KBM-7 (cell line): ENCODE measurements at places on chromosomes 12 and 14.

GRCh38 chr12:7981446-7981845, 45.5 kb upstream of the SLC2A3 start:
- DNase-seq = no peak

GRCh38 chr14:33232031-33232430, 293.4 kb downstream of the NPAS3 start:
- no peak for DNase-seq

DNA sequence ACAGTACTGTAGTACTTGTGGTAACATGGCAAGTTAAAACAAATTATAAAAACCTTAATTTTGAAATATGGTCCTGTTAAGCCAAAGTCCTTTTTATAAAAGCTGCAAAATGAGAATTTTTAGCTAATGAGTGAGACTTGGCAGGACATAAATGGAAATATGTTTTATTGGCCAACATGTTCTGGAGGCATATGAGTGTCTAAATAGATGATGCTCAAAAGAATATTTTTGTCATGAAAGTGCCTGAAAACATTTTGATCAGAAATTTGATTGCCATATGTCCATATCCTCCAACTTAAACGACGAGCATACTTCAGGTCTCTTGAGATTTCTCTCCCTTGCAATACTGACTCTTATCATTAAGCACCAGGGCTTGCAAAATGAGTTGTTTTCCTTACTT, 972.6 kb downstream of the TMTC2 start:
- DNase-seq = no peak

GRCh38 chr14:93012951-93013719, 90.2 kb downstream of the CHGA start:
- peak; percentile 44 for DNase-seq

GRCh38 chr14:96105926-96106441, 66.8 kb downstream of the C14orf132 start:
- DNase-seq = no peak

GRCh38 chr14:69226736-69227135, 33.2 kb upstream of the GALNT16 start:
- DNase-seq = no peak

- DNase-seq = no peak
Observed at GRCh38 chr12:4086481-4086880, 187.1 kb upstream of the CCND2 start.

- DNase-seq = no peak
Observed at GRCh38 chr12:122853582-122854245, 18.5 kb downstream of the HIP1R start.

DNA sequence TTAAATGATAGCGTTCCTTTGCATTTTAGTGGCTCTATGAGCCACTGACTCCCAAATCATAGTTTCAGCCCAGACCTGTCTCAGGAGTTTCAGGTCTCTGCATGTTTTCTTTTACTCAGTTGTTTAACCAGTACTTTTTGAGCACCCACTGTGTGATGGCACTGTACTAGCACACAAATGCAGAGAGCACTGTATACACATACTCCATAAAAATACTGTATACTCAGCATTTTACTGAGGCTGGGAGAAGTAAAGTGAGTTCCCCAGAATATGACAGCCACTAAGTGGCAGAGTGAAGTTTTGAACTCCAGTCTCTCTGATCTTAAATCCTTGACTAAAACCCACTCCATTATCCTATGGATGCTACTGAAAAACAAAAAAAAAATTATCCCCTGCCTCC, 76.0 kb upstream of the HSPB8 start:
- DNase-seq = no peak

DNA sequence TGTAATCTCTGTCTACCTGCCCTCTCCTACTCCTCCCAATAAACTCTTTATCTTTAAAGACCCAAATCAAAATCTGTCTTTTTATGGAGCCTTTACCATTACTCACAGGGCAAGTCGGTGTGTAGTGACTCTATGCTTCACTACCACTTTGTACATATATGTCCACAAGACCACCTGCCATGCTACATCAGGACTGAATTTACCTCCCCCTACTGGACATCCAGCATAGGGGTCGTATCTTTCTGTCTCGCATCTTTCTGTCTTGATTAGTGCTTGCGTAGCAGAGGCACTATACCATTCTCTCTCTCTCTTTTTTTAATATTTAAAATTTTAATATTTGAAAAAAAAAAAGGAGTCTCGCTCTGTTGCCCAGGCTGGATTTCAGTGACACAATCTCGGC, 587.5 kb downstream of the SOX5 start:
- no peak for DNase-seq

- peak; percentile 16 for DNase-seq
Observed at GRCh38 chr12:78146365-78146772, 315.7 kb downstream of the NAV3 start.

DNA sequence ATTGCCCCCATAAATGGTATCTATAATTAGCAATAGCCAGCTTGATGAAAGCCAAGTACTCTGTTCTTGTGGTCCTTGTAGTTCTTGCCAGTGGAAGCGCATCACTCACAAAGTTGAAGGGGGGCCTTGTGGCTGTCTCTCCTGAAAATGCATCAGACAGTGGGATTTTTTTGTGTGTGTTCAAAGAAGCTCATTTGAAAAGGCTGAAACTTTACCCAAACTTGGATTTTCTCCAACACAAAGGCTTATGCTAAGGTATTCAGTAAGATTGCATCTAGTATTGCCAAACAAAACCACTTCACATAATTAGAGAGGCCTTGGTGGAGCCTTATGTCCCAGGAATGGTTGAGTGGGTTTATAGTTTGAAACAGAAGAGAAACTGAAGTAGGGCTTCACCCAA, 216.7 kb upstream of the TMTC1 start:
- no peak for DNase-seq

- no peak for DNase-seq
Observed at GRCh38 chr12:115941362-115941761, 336.1 kb downstream of the MED13L start.

- DNase-seq = no peak
Observed at GRCh38 chr14:75059642-75060041, 4.2 kb downstream of the ACYP1 start.

DNA sequence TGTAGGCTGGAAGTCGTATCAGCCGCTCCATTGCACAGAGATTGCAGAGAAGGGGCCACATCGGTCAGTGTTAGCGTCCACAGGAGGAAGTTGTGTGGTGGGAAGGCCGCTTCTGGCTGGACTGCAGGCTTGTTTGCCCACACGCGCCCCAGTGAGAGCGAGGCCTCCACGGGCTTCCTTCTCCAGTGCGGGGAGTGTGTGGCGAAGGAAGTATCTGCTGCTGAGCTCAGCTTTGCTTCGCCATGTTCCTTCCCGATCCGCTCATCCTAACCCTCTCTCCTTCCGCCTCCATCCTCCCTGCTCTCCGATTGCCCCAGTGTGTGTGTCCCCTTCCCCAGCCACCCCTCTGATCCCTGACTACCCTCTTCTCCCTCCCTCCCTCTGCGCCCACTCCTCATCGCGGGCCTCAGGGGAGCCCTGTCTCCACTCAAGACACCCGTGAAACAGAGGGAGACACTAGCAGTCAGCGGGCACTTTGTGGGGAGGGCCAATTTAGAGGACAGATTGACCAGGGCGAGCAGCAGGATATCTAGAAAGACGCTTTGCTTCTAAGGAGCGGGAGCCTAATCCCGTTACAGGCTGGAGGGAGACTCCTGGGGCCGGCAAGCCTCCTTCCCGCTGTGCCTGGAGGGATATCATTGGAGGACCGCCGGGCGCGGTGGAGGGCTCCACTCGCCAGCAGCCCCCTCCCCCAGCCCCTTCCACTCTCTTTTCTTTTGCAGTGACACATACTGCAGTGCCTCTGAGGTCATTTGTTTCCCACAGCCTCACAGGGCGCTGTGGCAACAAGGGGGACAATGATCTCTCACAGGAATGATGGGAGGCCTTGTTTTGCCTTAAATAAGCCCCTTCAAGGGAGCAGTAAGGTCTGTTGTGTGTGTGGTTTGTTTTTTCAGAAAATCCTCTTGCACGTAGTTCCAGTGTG, 428.8 kb downstream of the ZFP36L1 start:
- no peak for DNase-seq

GRCh38 chr14:100524933-100525243, 62.3 kb downstream of the BEGAIN start:
- peak; percentile 65 for DNase-seq

DNA sequence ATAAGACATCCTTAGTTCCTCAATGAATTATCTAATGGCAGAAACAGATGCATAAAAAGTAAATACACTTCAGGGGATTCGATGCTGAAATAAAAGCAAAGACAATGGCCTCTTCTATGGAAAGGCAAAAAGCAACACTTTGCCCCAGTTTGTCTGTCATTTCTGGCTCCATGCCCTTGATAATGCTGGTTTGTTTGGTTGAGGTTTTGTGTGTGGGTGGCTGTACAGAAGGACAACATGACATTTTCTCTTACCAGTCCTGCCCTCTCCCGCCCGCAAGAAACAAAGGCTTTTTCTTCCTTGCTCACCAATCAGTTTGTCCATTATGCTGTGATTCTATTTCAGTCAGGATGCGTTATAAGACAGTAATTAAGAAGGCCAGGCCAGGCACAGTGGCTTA, 18.1 kb upstream of the WDR89 start:
- DNase-seq = no peak

- no peak for DNase-seq
Observed at GRCh38 chr14:71013551-71014192, 106.4 kb downstream of the PCNX1 start.

DNA sequence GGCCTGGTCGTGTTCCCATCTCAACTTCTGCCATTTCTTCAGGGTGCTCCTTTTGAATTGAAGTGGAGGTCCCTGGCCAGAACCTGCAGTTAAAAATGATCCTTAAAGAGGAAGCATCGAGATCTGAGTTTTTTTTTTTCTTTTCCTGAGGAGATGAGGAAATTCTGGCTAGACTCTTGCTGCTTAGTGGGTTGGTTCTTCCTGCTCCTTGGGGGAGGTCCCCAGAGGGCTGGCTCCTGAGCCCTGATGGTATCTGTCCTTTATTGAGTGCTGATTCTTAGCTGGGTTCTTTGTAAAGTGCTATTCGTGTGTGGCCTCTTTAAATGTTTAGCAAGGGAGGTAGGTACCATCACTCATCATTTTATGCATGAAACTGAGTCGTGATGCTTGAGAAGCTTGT, 11.7 kb downstream of the PELI2 start:
- DNase-seq = peak; percentile 85

GRCh38 chr12:118259079-118259478, 113.6 kb downstream of the TAOK3 start:
- no peak for DNase-seq

DNA sequence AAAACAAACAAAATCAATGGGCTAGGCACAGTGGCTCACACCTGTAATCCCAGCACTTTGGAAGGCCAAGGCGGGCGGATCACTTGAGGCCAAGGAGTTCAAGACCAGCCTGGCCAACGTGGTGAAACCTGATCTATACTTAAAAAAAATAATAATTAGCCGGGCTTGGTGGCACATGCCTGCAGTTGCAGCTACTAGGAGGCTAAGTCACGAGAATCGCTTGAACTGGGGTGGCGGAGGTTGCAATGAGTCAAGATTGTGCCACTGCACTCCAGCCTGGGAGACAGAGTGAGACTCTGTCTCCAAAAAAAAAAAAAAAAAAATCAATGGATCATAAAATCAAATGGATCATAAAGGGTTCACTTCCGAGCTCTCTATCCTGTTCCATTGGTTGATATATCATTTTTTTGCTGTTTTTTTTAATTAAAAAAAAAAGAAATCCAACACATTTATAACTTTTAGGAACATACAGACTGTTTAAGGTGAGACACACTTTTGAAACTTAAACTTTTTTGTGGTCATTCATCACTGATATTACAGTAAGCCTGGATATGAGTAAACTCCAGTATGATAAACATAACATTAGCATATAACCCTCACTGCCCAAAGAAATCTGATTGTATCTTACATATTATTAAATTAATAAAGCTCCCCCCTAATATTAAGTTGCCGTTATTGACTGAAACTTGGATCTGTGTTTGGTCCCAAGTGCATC, 22.1 kb downstream of the MOK start:
- DNase-seq = no peak

- DNase-seq = peak; percentile 63
Observed at GRCh38 chr12:12612358-12612757, 682 bp downstream of the CREBL2 start.

GRCh38 chr12:111182382-111182781, 186.5 kb downstream of the PHETA1 start:
- DNase-seq = no peak

- DNase-seq = no peak
Observed at GRCh38 chr12:958588-959123, 9.2 kb upstream of the RAD52 start.

DNA sequence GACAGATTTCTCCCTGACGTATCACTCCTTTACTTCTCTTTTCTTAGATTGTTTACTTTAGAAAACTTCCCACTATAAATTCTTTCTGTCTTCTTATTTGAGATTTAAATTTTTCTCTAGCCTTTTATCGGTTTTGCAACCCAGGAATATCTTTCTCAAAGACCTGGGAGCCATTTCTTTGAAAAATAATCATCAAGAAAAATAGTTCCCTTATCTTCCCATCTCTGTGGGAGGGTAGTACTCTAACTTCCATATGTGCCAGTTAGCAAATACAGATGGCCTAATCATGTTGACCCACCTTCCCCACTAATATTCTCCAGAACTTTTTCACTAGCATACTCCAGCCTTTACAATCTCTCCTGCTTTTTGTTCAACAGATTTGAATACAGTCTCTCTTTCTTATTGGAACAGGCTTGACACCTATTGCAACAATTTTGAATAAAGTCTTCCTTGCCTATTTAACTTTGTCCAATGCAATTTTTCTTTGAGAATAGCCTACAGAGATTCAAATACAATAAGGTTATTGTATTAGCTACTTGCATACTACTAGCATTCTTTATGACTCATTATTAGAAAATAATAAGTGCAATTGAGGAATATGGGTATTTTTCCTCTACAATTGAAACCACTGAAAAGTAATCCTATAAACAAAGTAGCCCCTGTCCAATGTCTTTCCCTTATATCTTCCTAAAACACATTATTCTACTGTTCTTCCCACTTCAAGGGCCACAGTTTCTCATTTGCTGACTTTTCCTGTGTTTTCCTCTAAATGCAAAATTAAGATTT, 27.4 kb upstream of the KLRB1 start:
- DNase-seq = peak; percentile 39

GRCh38 chr12:12877781-12878455, 13.4 kb upstream of the GPRC5A start:
- no peak for DNase-seq

DNA sequence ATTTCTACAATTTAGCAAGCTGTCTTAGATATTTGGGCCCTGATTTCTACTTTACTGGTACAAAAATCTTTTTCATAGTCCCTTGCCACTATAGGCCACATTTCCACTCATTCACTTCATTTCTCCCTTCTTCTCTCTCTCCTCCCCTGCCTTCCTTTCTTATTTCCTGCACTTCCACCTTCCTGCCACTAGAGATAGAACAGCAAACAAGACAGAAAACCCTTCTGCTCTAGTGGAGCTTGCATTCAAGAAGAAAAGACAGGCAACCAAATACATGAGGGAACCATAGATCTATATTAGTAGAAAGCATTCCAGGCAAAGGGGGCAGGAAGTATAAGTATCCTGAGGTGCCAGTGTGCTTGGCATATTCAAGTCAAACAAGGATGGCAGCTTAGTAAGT, 623.5 kb downstream of the FLRT2 start:
- DNase-seq = peak; percentile 4
